ENCODE measurements at places on chromosomes 7 and 10.

GRCh38 chr10:12027539-12027938 lies 15.1 kb downstream of the UPF2 start:
- DNase-seq = no peak

DNA sequence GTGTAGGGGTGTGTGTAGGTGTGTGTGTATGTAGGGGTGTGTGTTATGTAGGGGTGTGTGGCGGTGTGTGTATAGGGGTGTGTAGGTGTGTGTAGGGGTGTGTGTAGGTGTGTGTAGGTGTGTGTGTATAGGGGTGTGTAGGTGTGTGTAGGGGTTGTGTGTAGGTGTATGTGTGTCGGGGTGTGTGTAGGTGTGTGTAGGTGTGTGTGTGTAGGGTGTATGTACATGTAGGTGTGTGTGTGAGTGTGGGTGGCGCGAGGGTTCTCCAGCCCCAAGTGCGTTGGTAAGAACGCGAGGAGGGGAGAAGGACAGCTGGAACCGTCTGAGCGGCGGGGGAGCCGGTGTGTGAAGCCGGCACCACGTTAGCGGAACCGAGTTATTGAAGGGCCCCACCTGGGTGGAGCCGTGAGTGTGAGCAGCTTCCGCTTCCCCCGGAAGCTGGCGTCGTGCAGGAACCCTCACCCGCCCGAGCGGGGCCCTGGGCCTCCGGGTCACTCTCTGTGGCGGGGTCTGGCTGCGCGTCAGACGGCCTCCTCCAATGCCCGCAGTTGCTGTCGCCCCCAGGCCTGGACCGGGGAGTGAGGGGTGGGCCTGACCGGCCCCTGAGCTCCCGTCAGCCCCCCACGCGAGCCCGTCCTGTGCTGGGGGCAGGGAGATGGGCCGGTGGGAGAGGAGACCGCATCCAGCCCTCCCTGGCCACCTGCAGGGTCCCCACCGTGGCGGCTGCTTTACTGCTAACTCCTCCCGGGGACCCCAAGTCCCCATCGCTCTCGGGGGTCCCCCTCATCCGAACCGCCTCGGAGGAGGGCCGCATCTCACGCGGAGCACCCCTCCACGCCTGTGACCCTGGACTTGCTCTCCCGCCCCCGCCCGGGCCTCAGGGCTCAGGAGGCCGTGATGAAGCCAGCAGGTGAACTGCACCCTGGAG lies 49.6 kb upstream of the PSMG3 start:
- DNase-seq = no peak

DNA sequence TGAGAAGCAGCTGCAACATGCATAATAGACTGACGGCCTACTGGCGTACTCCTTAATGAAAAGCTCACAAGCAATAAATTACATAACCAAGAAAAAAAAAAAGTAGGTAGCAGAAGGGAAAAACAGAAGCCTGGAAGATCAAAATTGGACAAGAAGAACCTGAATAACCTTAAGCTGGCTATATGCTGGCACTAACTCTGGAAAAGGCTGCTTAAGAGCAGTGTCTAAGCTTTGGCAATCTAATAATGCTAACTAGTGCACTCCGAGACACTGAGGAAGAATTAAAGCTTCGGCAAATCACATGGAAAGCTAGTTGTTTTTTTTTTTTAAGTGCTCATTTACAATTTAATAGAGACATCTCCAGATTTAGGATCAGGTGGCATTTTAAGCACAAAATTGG lies 441.9 kb downstream of the PARD3 start:
- DNase-seq = no peak

DNA sequence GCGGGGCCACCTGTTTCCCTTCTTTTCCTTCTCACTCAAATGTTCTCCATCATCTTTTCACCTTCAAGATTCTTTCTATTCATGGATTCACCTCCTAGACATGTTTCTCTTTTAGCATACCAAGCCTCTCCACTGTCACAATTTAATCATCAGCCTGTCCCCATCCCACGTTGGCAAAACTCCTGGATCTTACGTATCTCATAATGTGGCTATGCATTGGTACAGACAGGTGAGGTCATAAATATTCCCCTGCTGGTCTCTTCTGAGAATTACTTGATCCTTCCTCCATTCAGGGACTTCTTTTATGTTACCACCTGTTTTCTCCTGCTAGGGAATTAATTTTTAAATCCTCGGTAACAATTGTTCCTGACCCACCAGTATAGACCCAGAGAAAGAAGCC lies 262.6 kb upstream of the NEBL start:
- DNase-seq = no peak

DNA sequence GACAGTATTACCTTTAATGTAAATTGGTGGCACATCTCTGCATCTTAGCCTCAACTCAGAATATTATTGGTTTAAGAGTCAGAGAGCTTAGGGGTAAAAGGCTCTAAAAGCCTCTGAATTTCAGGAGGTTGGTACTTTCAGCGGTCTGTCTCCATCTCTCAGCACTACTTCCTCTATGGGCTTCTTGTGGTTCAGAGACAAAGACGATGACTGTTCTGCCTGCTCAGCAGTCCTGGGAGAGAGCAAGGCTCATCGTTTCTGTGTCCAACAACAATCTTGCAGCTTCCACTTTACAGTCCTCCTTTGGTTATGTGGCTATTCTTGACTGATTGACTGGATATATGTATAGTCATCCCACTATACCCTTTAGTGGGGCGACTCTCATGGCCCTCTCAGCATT lies 394.7 kb downstream of the AUTS2 start:
- DNase-seq = no peak

DNA sequence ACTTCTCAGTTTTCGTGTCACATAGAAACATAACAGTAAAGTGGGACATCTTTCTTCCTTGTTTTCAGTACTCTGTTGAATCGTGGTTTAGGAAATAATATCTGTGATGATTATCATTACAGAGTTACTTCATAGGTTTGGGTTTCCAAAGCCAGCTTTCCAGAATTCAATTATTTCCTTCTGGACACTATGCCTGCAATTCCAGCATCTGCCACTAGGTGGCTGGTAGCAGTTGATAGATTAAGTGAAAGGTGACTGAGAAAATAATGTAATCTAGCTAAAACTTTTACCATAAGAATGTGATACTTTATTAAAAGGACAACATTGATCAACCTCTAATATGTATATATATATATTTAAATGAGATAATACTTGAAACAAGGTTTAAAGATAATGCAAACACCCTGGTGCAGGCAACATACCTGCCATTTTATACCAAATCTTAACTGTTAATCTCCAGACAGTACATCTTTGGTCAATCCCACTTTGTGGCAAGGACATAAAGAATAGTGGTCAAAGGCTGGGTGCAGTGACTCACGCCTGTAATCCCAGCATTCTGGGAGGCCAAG lies 102.6 kb downstream of the SH3PXD2A start:
- DNase-seq = peak; percentile 73

GRCh38 chr10:33484787-33485186 lies 150.3 kb upstream of the NRP1 start:
- no peak for DNase-seq

GRCh38 chr10:77027576-77027975 lies 610.0 kb downstream of the KCNMA1 start:
- peak; percentile 27 for DNase-seq

DNA sequence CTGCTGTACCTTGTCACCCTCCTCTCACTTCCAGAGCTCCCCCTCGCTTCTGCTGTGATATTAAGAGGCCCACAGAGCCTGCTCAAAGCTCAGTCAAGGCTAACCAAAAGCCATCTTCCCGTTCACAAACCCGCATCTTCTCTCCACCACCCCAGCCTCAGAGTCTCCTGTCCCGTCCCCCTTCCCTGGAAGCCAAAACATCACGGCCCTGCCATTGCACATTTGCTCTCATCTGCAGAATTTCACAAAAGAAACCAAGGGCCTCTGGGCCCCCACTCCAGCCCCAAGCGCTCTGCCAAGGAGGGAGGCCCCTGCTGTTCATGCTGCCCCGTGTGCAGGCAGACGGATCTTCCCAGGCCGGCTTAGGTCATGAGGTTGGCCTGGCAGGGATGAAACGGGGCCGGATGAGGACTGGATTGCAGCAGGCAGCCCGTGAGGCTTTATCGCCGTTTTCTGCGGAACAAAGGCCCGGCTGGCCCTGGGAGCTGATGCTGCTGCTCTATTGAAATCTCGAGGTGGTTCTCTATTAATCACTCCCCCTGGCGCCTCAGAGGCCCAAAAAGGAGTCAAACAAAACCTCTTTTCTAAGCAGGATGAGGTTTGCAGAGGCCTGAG lies 31.6 kb upstream of the FOXK1 start:
- DNase-seq = no peak
